ENCODE measurements at places on chromosomes 1 and 21.
A peak's percentile ranks its signal among the peaks of the same experiment; 100 is the strongest.

DNA sequence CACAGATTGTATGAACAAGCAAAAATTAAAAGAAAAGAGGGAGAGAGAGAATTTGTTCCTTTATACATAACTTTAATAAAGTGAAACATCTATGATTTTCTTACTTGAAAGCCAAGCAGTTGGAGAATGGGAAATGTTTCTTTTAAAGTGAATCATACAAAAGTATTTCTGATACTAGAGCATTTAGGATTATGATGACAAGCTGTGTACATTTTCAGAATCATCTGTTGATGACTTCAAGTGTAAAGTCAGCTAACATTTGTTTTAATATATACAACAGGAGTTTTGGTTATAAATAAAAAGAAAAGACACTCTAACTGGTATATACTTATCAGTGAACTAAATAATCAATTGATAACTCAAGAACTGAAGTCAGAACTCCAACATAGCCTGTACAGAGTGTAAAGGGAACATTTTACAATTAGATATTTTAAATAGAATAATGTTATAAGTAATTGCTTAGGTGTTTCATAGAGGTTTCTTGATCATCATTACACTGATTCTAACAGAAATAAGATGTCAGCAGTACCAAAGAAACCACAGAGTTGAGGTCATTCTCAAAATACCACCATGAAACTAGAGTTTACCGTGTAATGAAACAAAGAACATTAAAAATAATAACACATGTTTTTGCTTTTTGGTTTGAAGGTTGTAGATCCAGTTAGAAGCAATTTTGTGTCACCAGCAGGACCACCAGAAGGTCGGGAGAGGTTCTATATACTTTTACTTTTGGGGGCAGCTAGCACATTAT is 103.4 kb downstream of the COL24A1 start:
- DNase-seq = no peak

- DNase-seq = no peak
Measured at GRCh38 chr1:8212580-8213031, 105.3 kb upstream of the SLC45A1 start.

- no peak for DNase-seq
Measured at GRCh38 chr1:231021540-231022031, 18.5 kb downstream of the FAM89A start.

GRCh38 chr1:157438613-157439012 is 113.7 kb downstream of the FCRL5 start:
- DNase-seq = no peak

GRCh38 chr1:154179946-154180687 is 11.8 kb downstream of the TPM3 start:
- no peak for DNase-seq

DNA sequence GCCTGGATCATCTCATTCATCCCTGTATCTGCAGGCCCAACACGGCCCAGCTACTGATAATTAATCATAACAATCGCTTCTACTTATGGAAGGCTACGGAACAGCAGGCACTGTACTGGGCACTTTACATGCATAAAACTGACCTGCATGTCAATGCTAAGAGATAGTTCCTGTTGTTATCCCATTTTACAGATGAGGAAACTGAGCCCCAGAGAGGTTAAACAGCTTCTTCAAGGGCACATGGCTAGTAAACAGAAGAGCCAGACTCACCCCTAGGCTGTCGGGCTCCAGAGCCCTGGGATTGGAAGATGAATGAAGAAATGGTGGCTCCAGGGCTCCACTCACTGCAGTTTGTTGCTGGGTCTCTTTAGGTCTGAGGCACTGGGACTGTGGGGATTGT is 27.3 kb upstream of the VPS13D start:
- no peak for DNase-seq

- no peak for DNase-seq
Measured at GRCh38 chr1:198856601-198857000, 217.8 kb downstream of the PTPRC start.

DNA sequence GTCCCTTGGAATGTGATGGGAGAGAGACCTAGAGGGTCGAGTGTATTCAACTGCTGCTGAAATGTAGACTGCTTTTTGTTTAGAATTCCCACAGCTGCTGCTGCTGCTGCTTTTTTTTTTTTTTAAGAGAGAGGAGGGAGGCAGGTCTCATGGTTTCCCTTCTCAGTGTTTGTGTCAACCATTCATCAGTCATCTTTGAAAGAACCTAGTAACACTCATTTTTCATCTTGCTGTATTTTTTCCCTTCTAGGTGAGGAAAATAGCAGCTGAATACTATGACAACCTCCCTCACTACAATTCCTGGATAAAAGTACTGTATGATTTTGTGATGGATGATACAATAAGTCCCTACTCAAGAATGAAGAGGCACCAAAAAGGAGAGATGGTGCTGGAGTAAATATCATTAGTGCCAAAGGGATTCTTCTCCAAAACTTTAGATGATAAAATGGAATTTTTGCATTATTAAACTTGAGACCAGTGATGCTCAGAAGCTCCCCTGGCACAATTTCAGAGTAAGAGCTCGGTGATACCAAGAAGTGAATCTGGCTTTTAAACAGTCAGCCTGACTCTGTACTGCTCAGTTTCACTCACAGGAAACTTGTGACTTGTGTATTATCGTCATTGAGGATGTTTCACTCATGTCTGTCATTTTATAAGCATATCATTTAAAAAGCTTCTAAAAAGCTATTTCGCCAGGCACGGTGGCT is 9.2 kb downstream of the DEGS1 start:
- no peak for DNase-seq

GRCh38 chr1:45275054-45275453 is 51.6 kb upstream of the HPDL start:
- no peak for DNase-seq

GRCh38 chr1:247111700-247112478 is 7.7 kb upstream of the ZNF669 start:
- DNase-seq = no peak

GRCh38 chr1:195754303-195754702 is 853.9 kb downstream of the KCNT2 start:
- no peak for DNase-seq

DNA sequence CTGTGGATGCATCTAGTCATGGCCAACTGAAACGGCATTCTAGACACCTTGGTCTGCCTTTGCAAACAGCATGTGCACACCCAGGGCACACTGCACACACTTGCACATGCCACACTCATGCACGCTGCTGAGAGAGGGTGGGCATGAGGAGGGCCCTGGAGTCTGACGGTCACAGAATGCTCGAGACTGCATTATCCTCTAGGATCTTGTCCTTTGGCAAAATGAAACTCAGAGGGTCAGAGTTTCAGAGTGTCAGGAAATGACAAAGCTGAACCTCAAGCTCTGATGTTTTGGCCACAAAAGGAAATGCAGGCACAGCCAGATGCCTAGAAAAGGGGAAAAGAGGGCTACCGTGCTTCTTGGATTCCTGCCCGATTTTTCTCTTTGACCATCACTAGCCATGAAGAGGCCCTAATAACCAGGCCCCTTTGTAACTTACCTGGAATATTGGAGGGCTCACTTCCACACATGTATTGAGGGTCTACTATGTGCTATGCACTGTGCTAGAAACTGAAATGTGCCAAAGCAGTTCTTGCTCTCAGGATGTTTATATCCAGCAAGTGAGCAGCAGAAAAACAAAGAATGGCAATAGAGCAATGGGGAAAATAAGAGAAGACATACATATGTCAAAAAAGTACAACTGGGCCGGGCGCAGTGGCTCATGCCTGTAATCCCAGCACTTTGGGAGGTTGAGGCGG is 65.4 kb downstream of the TOMM20 start:
- peak; percentile 51 for DNase-seq

- no peak for DNase-seq
Measured at GRCh38 chr1:192225703-192226102, 67.4 kb downstream of the RGS18 start.

- DNase-seq = no peak
Measured at GRCh38 chr1:61519631-61520030, 205.3 kb downstream of the TM2D1 start.

GRCh38 chr1:66500301-66500700 is 33.7 kb upstream of the SGIP1 start:
- no peak for DNase-seq

DNA sequence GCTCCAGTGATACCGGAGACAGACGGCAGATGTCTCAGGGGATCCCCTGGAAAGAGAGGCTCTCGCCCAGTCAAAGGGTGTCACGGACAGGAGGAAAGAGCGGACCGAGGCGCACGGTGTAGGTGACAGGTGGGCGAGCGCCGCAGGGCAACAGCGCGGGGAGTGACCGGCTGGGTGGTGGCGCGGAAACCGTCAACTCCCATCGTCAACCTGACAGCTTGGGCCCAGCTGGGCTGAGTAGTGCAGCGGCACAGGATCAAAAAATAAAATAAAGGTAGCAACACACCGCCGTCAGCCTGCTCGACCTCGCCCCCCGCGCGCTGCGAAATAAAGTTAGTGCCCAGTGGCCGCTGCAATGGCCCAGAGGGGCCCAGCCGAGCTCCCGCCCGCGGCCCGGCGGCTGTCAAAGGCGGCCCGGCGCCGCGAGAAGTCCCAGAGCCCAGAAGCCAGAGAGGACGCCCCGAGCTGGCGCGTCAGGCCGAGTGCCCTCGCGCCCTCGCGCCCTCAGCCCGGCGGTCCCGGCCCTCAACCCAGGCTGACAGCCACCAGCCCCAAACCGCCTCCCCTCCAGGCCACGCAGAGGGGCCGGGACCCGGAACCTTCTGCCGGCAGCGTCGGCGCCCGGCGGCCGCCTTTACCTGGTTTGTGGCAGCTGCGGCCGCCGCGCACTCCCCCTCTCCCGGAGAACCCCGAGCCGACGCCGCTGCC is at the start of gene LYST:
Gene LYST, minus strand, starts transcription at position 702 of the 708 bp plus-strand sequence. CDS start 36,489 bp downstream, outside the sequence.
- DNase-seq = no peak

- DNase-seq = no peak
Measured at GRCh38 chr1:203592730-203593129, 33.9 kb upstream of the ATP2B4 start.

GRCh38 chr1:14811573-14811972 is 213.1 kb downstream of the KAZN start:
- DNase-seq = no peak

- no peak for DNase-seq
Measured at GRCh38 chr21:17201741-17202260, 311.0 kb upstream of the CXADR start.

- no peak for DNase-seq
Measured at GRCh38 chr1:178127482-178128191, 33.7 kb downstream of the RASAL2 start.

GRCh38 chr1:176950736-176951324 is 213.7 kb downstream of the ASTN1 start:
- DNase-seq = no peak

All from activated naive CD8-positive, alpha-beta T cell treated with anti-CD3 and anti-CD28 coated beads, Interleukin-2, amount 10 ng/mL, durations not matched to agents 7 days and 5 days (primary cell).